Mammary microvascular endothelial cell (primary cell): ENCODE measurements at places on chromosomes 13 and 19. TPM values are rescaled to one million over a fixed set of nuclear protein-coding genes. Genes with fewer than 3 reads are reported as not detected.

The SYNGR4 gene
- not detected in 2 replicates for total RNA-seq

The LCP1 gene
- 13.2 and 20.1 TPM in 2 replicates for total RNA-seq

The TGFBR3L gene
- total RNA-seq: not detected in 2 replicates

The SYT3 gene
- not detected in 2 replicates for total RNA-seq

The HCN2 gene
- total RNA-seq: 0.07 and 0.10 TPM in 2 replicates

The SYNE4 gene
- not detected in 2 replicates for total RNA-seq

The TSHZ3 gene
- 3.5 and 4.3 TPM in 2 replicates for total RNA-seq

The ADGRE2 gene
- total RNA-seq: under 0.01 TPM in 1 of 2 replicates, not detected in the other

The PALM gene
- 5.9 and 6.9 TPM in 2 replicates for total RNA-seq

The NMRK2 gene
- total RNA-seq: not detected in 2 replicates

The ZNF575 gene
- total RNA-seq: 0.07 and 0.15 TPM in 2 replicates

The C19orf85 gene
- total RNA-seq: not detected in 2 replicates

The LENG9 gene
- 2.9 and 6.0 TPM in 2 replicates for total RNA-seq

The KIR2DL3 gene
- total RNA-seq: not detected in 2 replicates

The F10 gene
- total RNA-seq: not detected in 2 replicates
